Suppressor macrophage treated with lipopolysaccharide for 1 hour (primary cell): ENCODE measurements at places on chromosomes 6 and 20.

DNA sequence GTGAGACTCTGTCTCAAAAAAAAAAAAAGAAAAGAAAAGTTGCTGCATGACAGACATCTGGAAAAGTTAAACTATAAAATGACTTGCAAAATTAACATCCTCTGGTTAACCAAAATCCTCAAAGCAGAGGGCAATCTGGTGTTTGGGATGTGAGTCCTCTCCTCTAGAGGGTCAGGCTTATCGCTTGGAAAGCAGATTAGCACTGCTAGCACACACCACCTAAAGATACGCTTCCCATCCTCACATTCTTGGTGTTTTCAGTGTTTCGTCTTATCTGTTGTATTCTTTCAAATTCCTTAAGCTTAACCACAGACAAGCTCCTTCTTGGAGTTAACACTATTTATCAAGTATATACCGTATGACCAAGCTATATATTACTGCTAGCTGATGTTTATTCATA is 198.0 kb downstream of the SOX4 start:
- DNase-seq = no peak

GRCh38 chr20:62498874-62499273 is 23.1 kb upstream of the GATA5 start:
- DNase-seq = no peak

DNA sequence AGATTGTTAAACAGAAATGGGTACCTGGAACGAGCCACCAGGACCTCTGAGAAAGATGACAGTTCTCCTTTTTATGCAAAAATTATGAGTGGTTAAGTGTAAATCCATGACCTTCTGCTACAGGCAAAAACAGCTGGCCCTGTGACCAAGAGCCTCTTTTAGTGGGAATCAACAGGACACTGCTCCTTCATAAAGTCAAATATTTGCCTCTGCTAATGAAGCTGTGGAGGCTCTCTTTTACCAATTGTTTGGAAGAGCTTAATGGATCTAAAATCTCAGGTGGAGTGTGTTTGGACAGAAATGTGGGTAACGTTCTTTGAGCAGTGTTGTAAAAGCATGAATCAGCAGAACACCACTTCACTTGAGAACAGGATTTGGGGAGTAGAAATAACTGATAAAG is 117.5 kb upstream of the PCSK2 start:
- DNase-seq = no peak

- peak; percentile 66 for DNase-seq
These were observed 551 bp downstream of the TREML2 start for GRCh38 chr6:41200296-41200900.

GRCh38 chr20:54980103-54980960 is 504.9 kb downstream of the DOK5 start:
- DNase-seq = no peak

- peak; percentile 31 for DNase-seq
These were observed 9.2 kb upstream of the BNIP5 start for GRCh38 chr6:36345681-36346466.

GRCh38 chr20:38258545-38259215 is 1.9 kb downstream of the KIAA1755 start:
- no peak for DNase-seq

- DNase-seq = no peak
These were observed 43.2 kb downstream of the YTHDF1 start for GRCh38 chr20:63172726-63173125.

DNA sequence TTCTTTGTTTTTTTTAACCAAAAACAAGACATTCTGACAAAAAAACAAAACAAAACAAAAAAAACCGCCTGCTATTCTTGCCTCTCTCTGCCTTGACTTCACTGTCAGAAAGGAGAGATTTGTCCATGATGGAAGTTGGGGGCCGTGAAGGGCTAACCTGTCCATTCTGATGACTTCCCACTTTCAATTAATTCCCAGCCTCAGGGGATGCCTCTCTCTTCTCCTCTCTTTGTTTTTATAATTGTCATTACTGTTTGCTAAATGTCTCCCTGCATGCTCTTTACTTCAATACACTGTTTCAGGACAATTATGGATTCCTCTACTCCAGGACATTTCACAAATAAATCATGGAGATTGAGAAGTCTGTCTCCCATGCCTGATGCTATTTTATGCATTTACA is 130.5 kb upstream of the CNR1 start:
- DNase-seq = no peak

DNA sequence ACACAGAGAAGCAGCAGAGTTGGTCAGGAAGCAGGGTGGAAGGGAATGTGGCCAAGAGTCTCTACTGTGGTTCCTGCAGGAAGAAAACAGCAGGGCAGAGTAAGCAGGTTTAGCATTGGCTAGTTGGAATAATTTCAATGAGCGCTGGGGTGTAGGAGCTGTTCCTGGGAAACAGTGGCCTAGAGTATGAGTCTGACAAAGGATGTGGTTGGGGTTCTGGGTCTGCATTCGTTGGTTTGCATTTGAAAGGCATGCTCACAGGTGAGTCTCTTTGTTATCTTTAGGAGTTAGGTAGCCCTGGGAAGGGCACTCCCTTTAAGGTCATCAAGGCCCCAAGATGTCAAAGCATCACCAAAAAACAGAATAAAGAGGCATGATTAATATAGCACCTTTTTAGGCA is 911.6 kb upstream of the SLC35B3 start:
- DNase-seq = no peak

DNA sequence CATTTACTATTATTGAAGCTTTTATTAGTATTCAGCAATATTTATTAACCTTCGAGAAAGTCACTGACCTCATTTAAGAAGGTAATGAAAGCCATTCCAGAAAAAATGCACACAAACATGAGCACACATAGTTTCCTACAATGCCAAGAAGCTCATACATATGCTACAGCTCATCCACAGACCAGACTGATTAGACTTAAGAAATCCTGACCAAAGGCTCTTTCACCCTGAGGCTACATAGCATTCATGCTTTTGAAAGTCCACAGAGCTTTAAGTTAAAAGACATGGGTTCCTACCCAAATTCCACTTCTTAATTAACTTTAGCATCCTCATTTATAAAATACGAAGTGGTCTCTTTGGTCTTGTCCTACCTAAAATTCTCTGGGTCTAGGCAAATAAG is 430.4 kb downstream of the TBC1D32 start:
- no peak for DNase-seq

- DNase-seq = no peak
These were observed 82.7 kb downstream of the PFDN4 start for GRCh38 chr20:54290636-54291035.

GRCh38 chr6:119183457-119183856 is 105.0 kb upstream of the FAM184A start:
- DNase-seq = no peak

DNA sequence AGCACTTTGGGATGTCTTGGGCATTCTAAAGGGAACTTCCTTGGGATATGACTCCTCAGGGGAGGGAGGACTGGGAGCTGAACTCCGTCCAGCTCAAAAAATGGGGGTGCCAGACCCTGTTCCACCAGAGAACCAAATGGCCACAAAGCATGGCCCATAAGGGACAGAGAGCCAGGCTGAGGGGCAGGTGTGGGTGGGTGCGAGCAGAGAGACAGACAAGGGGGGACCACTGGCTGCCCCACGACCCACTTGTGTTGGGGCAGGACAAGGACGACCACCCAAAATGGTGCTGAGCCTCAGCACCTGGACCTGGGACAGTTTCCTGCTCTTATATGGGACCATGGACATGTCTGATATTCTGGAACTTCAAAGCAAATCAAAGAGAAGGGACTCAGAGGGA is 148.2 kb upstream of the MLN start:
- no peak for DNase-seq

- DNase-seq = no peak
These were observed 326.3 kb downstream of the FARS2 start for GRCh38 chr6:5587648-5588047.

GRCh38 chr6:134979142-134979541 is 29.2 kb upstream of the ALDH8A1 start:
- no peak for DNase-seq

DNA sequence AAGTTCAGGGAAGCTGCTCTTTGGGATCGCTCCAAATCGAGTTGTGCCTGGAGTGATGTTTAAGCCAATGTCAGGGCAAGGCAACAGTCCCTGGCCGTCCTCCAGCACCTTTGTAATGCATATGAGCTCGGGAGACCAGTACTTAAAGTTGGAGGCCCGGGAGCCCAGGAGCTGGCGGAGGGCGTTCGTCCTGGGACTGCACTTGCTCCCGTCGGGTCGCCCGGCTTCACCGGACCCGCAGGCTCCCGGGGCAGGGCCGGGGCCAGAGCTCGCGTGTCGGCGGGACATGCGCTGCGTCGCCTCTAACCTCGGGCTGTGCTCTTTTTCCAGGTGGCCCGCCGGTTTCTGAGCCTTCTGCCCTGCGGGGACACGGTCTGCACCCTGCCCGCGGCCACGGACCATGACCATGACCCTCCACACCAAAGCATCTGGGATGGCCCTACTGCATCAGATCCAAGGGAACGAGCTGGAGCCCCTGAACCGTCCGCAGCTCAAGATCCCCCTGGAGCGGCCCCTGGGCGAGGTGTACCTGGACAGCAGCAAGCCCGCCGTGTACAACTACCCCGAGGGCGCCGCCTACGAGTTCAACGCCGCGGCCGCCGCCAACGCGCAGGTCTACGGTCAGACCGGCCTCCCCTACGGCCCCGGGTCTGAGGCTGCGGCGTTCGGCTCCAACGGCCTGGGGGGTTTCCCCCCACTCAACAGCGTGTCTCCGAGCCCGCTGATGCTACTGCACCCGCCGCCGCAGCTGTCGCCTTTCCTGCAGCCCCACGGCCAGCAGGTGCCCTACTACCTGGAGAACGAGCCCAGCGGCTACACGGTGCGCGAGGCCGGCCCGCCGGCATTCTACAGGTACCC is at the start of gene ESR1:
TSS of gene ESR1 (plus strand) at position 170 of the 858 bp plus-strand sequence. CDS start at position 401, 231 bp downstream.
- peak; percentile 37 for DNase-seq

DNA sequence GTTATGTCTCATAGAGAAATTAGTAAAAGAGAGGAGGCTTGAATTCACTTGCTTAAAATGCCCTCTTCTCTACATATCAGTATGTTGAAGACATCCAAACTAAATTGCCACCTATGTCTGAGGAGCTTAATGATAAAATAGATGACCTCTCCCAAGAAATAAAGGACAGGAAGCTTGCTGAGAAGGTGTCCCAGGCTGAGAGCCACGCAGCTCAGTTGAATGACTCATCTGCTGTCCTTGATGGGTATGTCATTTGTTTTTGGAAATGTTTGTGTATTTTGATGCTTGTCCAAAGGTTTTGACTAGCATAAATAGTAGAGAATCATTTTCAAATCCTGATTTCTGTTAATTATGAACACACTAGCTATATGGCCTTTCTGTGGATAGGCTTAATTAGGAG is 307.7 kb downstream of the ARHGAP18 start:
- DNase-seq = no peak

DNA sequence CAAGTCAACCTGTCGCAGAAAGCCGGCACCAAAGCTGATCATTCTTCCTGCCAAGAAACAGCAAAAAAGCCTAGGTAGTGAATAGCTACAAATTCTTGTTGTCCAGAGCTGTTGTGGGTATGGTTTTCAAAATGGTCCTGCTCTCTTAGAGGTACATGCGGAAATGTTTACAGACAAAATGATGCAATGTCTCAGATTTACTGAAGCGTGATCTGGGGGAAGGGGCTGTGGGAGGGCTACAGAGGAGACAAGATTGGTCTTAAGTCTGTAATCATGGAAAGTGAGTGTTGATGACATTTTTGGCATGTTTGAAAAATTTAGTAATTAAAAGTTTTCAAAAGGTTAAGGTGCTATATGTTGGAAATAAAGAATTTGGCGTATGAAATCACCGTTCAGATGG is 6.2 kb downstream of the NTSR1 start:
- no peak for DNase-seq

DNA sequence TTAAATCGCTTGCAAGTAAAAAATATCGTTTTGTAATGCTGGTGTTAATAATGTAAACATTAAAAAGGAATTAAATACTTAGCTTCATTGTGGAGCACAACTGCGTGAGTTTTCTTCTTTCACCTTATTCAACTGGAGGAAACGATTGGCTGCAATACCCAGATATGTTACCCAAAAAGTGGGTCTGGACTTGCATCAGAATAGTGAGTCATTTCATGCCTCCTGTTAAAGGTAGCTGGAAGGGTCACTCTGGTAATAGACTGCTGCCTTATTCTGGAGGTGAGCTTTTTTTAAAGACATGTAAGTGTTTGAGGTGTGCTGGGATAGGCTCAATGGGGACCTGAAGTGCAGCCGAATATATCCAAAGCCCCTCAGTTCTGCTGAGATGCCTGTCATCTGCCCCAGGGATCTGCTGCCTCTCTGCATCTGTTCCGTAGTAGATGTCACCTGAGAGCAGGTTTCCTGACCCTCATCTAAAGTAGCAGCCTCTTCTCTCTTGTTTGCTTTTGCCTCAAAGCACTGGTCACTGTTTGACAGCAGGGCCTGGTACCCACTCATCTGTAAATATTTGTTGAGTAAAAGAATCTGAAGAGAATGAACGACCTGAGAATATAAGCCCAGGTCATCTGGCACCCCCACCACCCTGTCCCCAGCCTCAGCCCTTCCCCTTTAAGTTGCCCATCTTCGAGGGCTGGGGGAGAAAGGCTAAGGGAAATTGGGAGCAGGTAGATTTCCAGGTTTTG is 5.6 kb upstream of the UQCC2 start:
- DNase-seq = no peak

DNA sequence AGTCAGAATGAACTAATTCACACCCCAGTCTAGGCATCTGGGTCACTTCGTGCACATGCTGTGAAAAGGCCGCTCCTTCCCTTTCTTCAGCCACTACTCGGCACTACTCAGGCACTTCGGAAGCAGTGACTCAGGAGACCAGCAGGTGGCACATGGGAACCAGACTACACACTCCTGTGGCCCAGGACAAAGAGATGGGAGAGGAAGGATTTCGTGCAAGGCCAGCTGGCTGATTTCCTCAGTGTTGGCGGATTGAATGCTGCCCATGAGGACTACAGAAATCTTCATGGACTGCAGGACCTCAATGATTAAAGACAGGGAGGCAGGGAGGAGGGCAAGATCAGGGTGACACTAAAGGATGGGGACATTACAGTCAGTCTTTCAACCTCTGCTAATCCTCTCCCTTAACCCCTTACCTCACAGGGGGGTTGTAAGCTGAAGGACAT is 117.8 kb upstream of the SPACA1 start:
- DNase-seq = peak; percentile 83

GRCh38 chr6:82363428-82364086 is at the start of gene TPBG:
Gene TPBG, plus strand, starts transcription at chr6:82363817. Its CDS starts 1,145 bp downstream, at chr6:82364962.
- peak; percentile 63 for DNase-seq

DNA sequence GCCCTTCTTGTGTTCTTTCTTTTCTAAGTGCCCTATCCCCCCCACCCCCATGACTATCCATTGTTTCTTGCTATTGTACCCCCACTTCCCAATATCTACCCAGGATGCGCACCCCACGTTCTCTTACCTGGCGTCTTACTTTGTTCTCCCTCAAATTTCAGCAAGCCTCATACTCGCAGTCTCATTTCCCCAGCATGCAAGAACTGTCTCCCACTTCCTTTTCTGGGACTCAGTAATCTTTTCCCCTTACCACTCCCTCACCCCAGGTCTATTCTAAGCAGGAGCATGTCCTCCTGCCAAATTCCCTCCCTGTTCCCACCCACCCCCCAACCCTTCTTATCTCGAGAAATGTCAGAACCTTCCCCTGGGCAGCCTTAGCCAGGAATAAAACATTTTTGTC is 1.7 kb upstream of the EHMT2 start:
- DNase-seq = no peak
